NCI-H1092 treated with DMSO at 0.1 percent for 48 hours (cell line): ENCODE measurements at places on chromosomes 13 and 19.
A peak's percentile ranks its signal among the peaks of the same experiment; 100 is the strongest.

DNA sequence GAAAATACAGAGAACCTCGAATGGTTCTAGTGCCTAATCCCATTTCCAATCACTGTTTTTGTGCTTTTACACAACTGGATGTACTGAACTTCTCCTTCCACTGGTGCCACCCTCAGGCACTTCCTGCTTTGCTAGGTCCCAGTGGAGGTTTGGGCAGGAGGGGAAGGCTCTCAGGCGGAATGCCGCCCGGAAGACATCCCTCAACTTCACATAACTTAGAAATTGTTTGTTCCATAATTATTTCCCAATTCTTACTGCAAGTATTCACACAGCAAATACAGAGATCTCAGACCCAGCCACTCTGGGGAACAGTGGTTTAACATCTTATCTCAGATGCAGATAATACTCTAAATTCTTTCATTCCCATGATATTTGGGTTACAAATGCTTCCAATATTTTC lies 195.7 kb upstream of the IPO5 start:
- DNase-seq: no peak

- DNase-seq: no peak
These were observed 65.5 kb downstream of the ERCC5 start for GRCh38 chr13:102911336-102911735.

GRCh38 chr13:97659602-97660001 lies 225.6 kb downstream of the RAP2A start:
- peak; percentile 43 for DNase-seq

DNA sequence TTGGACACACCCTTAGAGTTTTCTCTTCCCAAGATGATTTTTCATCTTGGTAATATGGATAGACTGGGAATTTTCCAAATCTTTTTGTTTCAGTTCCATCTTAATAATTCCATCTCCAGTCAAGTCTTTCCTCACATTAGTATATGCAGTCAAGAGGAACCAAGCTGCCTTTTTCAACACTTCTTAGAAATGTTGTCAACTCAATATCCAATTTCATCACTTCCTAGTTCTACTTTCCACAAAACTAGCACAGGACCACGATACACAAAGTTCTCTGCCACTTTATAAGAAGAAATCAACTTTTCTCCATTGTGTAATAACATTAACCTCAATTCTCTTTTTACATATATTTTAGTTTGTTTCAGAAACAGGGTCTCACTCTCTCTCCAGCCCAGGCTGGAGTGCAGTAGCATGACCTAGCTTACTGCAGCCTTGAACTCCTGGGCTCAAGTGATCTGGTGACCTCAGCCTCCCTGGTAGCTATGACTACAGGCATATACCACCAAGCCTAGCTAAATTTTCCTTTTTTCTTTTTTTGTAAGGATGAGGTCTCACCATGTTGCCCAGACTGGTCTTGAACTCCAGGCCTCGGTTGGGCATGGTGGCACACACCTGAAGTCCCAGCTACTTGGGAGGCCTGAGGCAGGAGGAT lies 15.5 kb downstream of the ZNF443 start:
- DNase-seq: no peak
